ENCODE measurements at places on chromosomes 7 and 10.

- DNase-seq = no peak
Observed at GRCh38 chr10:113604572-113604971, 51.7 kb downstream of the HABP2 start.

- DNase-seq = no peak
Observed at GRCh38 chr10:3217301-3217700, 44.7 kb upstream of the PITRM1 start.

GRCh38 chr7:65827366-65827765 lies 45.5 kb upstream of the VKORC1L1 start:
- no peak for DNase-seq

DNA sequence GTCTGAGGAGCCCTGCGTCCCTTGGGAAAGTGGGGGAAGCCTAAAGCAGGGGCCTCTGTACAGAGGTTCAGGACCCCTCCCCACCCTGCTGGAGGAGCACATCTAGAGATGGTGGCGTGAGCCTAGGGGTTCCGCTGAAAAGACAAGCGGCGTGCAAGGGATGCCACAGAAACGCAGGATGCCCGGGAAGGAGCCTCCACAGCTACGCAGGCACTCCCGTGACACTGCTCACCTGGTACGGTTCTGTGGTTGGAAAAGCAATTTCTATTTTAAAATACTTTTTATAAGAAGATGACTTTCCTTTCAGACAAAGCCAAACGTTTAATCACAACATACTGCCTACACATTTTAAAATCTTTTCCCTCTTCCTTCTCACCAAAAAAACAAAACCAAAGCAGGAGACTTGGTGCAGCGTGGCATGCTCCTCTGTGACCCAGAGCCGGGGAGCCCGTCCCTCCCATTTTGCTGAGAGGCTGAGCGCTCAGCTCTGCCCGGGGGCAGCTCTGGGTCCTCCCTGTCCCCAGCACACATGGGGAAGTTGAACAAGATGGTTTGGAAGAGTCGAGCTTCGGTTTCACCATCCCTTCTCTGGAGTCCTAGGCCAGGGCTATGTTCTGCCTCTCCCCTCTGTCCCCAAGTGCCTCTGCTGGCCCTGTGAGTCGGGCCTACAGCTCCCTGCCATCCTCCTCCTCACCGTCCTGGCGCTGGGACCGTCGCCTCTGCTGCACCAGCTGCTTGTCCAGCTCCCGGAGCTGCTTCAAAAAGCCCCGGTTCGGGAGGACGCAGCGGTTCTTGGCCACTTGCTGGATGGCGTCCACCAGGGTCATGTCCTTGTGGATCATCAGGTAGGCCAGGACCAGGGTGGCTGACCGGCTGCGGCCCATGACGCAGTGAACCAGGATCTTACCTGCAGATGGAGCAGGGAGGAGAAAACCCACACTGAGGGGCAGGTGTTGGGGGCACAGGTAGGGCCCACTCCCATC lies 74.0 kb upstream of the SAMD8 start:
- DNase-seq = no peak

GRCh38 chr7:44983742-44984477 lies 5.1 kb upstream of the MYO1G start:
- DNase-seq = no peak

- no peak for DNase-seq
Observed at GRCh38 chr7:127391591-127392181, 822 bp downstream of the ZNF800 start.

DNA sequence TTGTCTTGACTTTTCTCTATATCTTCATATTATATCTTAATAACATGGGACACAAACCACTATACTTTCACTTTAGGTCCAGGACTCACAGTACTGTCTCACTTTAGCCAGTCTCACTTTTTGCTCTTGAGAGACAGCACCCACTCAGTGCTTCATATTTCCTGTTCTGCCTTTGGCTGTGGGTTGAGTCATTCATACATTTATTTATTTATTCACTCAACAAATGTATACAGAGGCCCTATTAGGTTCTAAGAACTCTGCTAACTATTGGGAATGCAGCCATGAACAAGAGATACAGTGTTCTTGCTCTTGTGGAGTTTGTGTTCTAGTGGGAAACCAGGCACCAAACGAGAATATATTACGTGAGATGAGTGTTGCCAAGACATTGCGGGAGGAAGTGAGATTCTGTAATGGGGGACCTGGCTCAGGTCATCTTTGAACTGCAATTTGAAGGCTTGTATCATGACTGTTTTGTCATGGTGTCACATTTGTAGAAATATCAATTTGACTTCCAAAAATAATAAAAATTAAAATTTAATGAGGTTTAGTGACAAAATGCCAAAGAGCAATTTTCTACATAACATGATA lies 190.1 kb downstream of the SDHAF3 start:
- DNase-seq = no peak

Data from hematopoietic multipotent progenitor cell treated with erythropoietin and hydrocortisone succinate and interleukin-3 and kit ligand, for 17 days (in vitro differentiated cells).